ENCODE measurements at places on chromosomes 3 and 15.

DNA sequence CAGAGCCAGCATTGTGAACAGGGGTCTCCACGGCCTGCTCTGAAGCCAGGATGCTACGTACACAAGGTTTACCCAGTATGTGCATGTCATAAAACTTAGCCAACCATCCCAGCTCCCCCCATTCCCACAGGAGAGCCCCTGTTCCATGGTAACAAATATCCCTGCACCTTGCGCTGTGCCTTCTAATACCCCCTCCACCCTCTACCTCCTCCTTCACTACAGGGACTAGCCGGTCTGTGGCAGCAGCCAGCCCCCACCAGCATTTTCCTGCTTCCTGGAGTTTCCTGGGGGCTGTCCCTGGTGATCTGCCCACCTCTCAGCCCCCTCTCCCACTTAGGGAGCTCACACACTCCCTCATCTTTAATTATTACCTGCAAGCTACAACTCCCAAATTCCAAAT, 20.4 kb downstream of the ACSBG1 start:
- DNase-seq, result no peak

DNA sequence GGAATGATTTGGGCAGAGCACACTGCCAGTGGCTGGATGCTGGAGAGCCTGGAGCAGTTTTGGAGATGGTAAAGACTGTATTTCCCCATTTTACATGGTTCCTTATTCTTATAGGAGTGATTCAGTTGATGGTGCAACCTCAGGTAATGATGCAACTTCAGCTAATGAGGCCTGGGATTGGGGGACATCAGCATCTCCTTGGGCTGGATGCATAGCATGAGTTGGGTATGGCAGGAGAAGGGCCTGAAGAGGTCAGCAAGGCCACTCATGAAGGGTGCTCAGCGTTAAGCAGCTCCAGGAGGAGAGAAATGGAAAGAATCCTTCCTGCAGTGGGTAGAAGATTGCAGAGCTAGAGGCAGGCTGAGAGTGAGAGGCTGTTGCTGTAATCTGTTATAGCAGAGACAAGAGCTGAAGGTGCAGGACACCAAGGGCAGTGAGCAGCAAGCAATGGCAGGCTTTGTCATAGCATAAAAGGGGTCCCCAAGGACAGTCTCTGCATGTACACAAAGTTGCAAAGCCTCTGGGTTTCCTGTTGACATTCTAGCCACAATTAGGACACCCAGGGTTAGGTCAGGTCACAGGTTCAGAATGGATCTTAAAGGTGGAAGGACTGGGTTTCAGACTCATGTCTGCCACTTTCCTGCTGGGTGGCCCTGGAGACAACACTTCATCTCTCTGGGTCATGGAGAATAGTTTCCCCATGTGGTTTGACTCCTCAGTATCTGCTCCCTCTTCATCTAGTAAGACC, 29.5 kb upstream of the SNRK start:
- no peak for DNase-seq

GRCh38 chr3:11718637-11719405, 75.1 kb upstream of the VGLL4 start:
- peak; percentile 57 for DNase-seq

DNA sequence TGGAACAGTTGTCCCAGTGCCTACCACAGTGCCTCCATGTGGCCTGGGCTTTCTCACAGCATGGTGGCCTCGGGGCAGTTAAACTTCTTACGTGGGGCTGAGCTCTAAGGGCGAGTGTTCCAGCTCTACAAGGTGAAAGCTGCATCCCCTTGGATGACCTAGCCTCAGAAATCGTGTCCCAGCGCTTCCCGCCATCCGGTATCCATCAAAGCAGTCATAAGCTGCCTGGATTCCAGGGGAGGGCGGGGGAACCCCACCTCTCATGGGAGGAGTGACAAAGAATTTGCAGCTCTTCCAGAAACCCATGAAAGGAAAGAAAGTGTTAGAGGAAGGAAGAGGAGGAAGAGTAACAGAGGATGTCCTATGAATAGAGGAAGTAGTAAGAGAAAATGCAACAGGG, 45.8 kb upstream of the CCDC174 start:
- DNase-seq, result no peak

- no peak for DNase-seq
Observed at GRCh38 chr15:101482526-101483371, 6.8 kb downstream of the PCSK6 start.

DNA sequence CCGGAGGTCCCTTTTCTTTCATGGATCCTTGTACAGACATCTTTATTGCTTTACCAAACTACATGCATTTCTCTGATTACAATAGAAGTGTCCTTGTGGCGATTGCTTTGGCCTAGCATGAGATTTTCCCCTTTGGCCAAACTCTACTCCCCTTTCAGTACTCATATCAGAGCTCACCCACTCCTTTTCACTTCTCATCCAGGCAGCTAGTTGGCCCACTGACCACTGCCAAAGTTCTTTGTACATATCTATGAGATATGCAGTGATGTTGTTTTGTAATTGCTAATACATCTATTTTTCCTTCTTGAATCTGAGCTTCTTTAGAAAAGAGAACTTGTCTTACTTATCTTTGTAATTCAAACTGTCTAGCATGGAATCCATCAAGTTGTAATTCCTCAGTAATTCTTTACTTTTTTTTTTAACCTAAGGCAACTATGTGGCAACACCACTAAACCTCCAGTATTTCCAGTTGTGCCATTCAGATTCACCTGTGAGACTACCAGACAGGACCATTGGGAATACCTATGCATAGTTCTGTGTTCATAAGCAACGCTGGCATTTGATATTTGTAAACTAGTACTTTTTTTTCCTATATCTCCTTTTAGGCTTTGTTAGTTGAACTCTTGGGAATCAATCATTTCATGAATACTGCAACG, 39.2 kb downstream of the AADACL2 start:
- DNase-seq, result no peak

GRCh38 chr15:67066041-67066958, 898 bp downstream of the SMAD3 start:
- DNase-seq, result peak; percentile 55

GRCh38 chr3:57876632-57877031, 120.5 kb downstream of the SLMAP start:
- no peak for DNase-seq

GRCh38 chr15:44081026-44082013, 113.8 kb downstream of the FRMD5 start:
- no peak for DNase-seq

GRCh38 chr3:122956693-122957455, 70.7 kb downstream of the SEMA5B start:
- no peak for DNase-seq

DNA sequence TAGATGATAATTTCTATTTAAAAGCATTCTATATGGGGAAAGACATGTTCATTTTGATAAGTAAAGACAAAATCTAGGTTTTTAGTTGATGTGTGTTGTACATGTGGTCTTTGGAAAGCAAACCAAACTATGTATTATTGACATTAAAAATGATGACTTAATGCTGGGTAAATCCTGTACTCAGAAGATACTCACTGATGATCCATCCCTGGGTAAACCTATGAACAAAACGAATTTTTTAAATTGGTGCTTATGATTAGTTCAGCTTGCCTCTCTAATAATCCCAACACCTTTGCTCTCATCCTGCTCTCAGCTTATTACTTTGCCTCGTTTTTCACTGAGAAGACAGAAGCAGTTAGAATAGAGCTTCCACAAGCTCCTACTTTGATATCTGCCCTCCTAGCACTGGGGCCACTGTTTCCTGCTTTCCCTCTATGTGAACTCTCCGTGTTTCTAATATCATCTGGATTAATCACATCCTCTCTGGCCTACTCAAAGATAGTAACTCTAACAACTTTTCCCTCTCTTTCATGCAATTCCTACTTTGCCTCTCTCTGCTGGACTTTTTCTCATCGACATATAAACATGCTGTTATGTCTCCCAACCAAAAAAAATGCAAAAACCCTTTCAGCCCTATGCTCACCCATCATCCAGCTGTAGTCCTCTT, 29.3 kb downstream of the RARRES1 start:
- DNase-seq, result no peak

DNA sequence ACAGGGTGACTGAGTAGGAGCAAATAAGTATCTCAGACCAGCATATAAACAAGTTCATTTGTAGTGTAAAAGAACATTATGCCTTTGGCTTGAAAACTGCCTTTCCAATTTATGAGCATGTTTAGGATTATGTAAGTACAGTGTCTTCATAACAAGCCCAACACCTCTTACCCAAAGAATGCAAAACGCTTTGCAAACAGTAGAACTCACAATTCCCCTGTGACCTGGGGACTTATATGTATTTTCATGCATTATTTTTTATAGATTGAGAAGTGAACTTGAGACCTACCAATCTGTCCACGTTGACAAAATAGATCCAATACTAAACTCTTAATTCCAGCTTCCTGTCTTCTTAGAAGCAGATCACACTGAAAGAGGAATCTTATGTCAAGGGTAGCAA, 202.1 kb downstream of the TP63 start:
- DNase-seq, result no peak

GRCh38 chr3:70527026-70527425, 214.6 kb upstream of the MDFIC2 start:
- no peak for DNase-seq

DNA sequence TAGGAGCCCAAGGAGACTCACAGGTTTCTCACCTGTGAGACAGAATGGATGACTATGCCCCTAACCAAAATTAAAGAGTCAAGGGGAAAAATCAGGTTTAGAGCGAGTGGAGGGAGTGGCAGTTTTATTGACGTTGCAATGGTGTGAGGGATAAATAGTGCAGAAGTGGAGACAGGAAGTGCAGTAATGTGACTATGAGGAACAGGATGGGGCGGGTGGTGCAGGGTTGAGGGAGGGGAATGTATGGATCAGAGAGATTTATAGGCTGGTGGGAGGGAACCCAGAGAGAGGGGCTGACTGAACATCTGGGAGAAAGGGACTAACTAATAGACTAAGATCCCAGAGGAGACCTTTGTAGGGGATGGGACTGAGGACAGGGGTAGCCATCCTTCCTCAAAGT, 26.5 kb downstream of the EIF2AK4 start:
- DNase-seq, result no peak

- no peak for DNase-seq
Observed at GRCh38 chr3:194326968-194327217, 24.2 kb downstream of the CPN2 start.

- no peak for DNase-seq
Observed at GRCh38 chr15:80140909-80141308, 11.9 kb upstream of the FAH start.

- DNase-seq, result no peak
Observed at GRCh38 chr3:14691239-14691638, 16.3 kb downstream of the C3orf20 start.

GRCh38 chr3:106126067-106126845, 257.4 kb upstream of the CBLB start:
- DNase-seq, result no peak

DNA sequence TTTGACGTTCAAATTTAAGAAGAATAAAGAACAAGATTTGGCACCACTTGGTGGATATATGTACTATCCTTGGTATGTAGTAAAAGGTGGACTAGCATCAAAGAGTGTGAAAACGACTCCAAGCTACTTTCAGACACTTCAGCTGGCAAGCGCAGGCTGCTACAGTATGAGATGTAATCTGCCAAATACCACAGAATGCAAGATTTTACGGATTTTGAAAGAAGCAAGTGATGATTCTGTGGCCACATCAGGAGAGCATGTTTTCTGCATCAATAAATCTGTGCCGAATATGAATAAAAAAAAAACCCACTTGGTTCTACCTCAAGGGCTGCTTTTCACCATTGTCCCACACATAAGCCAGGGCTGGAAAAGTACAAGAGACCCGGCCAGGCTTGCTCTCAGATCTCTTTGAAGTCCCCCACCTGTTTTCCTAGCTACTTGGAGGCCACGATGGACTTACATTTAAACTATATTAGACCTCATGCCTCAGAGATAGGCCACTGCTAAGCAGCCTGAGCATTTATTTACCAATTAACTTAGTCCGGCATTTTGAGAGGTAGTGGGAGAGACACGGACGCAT, 37.4 kb downstream of the MYO1E start:
- no peak for DNase-seq

GRCh38 chr3:72549761-72550581, 298.3 kb downstream of the SHQ1 start:
- no peak for DNase-seq

DNA sequence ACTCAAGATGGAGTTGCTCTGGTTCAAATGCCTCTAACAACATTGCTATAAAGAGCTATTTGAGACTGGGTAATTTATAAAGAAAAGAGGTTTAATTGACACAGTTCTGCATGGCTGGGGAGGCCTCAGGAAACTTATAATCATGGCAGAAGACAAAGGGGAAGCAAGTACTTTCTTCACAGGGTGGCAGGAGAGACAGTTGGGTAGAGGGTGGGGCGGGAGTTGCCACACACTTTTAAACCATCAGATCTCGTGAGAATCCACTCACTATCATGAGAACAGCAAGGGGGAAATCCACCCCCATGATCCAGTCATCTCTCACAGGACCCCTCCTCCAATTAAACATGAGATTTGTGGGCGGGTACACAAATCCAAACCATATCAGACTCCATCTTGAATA, 30.7 kb downstream of the MAP2K5 start:
- DNase-seq, result no peak

- DNase-seq, result no peak
Observed at GRCh38 chr15:81911022-81911971, 134.5 kb downstream of the MEX3B start.

All from mesendoderm (in vitro differentiated cells).